Activated naive CD4-positive, alpha-beta T cell (primary cell): ENCODE measurements at places on chromosomes 13 and 19.

DNA sequence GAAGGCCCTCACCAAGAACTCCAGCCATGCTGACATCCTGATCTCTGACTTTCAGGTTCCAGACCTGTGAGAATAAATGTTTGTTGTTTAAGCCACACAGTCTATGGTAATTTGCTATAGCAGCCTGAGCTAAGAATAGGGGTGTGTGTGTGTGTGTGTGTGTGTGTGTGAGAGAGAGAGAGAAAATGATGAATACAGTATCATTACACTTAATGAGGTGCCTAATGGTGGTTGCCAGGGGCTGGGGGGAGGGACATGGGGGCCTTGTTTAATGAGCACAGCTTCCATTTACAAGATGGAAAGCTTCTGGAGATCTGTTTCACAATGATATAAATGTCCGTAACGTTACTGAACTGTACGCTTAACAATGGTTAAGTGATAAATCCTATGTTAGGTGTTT, 53.8 kb upstream of the LATS2 start:
- DNase-seq, result no peak

DNA sequence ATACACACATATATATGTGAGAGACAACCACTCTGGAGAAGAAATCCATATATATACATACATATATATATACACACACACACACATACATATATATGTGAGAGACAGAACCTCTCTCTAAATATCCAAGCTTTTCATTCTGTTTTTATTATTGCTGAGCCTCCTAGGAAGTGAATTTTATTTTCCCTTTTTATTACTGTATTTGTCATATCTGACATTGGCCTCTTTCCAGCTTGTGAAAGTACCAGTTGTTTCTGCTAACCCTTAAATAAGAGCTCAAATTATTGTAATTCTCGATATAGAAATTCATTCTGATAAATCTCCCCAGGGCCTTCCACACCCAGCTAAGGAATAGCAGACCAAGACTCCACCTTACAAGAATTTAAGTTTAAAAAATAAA, 81.0 kb downstream of the NUFIP1 start:
- no peak for DNase-seq

DNA sequence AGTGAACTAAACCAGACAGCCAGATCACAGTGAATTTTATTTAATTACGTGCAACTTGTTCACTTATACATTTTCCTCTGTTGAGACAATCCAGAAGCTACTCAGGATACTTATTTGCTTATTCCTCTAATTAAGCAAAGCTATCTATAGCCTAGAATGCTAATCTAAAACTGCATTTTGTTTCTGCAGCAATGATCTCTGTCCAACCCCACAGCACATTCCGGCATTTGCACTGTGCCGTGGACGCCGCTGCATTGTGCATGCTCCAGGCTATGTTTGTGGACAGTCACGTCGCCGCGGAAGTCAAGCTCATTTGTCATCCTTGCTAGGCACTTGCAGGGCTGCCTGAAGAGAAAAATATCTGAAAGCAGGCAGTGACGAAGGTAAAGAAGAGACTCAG, 406.9 kb downstream of the RFC3 start:
- DNase-seq, result no peak

DNA sequence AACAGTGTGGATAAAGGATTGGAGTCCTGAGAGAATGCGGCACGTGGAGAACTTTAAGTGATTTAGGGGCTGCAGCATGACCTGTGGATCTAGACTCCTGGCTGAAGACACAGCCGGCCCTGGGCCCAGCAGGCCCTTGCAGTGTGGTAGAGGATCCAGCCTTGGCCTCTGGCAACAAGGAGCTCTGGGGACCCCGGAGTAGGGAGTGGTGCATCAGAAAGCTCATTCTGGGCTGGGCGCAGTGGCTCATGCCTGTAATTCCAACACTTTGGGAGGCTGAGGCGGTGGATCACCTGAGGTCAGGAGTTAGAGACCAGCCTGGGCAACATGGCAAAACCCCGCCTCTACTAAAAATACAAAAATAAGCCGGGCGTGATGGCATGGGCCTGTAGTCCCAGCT, 76.0 kb downstream of the CHST8 start:
- DNase-seq, result no peak

- no peak for DNase-seq
These were observed 382.8 kb upstream of the ZNF507 start for GRCh38 chr19:31962561-31962996.

DNA sequence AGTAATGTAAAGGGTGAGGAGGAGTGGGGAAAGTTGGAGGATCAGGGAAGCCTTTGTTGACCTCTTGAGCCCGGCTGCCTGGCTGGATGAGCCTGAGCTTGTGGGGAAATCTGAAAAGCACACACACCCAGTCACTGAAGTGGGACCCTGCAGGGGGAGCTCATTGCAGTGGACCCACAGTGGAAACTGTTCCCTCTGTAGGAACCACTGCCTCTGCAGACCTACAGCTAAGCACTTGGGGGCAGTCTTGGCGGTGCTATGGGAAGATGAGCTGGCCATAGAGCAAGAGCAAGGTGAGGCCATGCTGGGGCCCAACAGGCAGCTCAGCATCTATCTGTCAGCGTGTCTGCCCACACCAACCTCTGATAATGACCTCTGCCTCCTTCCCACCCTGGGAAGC, 294.8 kb downstream of the TSHZ3 start:
- no peak for DNase-seq

DNA sequence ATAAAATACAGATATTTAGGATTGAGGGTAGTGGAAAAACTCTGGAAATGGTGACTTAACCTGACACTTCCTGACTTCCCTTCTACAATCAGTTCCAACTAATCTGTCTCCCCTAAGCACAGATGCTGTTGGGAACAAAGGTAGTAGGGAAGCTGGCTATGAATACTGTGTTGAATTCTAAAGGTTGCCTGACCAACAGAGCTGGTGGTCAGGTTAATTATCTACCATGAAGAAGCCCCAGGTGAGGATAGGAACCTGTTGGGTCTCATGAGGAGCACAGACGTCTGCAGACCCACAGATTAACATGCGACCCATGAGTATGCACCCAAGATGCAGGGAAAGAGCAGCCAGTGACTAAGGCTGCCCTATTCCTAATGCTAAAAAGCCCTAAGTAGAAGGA, 172.3 kb downstream of the DIAPH3 start:
- DNase-seq, result no peak

DNA sequence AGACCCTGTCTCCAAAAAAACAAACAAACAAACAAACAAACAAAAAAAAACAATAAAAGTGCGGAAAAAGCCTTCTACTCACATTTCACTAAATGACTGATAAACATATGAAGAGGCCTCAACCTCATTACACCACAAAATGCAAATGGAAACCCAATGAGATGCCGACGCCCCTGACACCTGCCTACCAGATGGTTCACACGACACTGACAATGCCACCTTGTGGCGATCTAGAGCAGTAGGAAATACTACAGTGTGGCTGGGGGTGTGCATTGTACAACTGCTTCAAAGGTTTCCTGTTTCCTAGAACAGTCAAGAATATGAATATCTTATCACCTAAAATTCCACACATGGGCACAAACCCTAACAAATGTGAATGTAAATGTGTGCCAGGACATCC, 14.0 kb downstream of the SCGB2B2 start:
- DNase-seq, result no peak

DNA sequence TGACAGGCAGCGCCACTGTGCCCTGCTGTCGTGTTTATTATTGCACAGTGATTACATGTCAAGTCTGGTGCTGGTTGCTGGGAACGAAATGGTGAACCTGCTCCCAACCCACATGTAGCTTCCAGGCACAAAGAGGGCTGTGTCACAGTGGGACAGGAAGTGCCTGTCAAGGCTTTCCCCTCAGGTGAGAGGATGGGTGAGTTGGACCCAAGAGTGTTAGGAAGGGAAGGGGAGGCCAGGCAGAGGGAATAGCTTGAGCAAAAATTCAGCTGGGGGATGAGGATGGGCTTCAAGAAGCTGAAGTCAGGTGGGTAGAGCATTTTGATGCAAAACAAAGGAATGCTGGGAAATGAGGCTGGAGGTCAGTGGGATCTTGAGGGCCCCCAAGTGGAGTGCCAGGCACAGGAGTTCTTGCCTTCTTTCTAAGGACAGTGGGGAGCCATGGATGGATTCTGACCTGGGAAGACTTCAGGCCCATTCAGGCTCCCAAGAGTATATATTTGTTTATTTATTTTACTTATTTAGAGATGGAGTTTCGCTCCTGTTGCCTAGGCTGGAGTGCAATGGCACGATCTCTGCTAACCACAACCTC, 8.5 kb upstream of the QTRT1 start:
- DNase-seq, result no peak

- no peak for DNase-seq
These were observed 26.2 kb downstream of the FOXO1 start for GRCh38 chr13:40640202-40640601.
